ENCODE measurements at places on chromosomes 16 and 17.

DNA sequence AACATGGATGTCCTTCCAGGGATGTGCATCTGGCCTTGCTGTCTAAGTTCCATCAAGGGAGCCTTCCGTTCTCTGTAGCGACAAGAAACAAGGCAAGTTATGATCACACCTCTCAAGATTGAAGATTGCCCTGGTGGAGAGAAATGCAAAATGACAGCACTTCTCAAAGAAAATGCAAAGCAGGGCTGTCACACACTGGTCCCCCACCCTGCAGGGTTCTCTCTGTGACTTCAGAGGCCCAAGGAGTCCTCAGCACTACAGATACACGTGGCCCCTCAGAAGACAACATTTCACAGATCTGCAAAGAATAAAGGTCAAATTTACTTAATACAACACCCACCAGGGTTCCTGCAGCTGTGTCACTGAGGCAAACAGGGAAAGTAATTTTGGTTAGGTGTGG, 60.7 kb upstream of the TEX2 start:
- DNase-seq = no peak

GRCh38 chr17:21061158-21061835, 18.5 kb upstream of the USP22 start:
- DNase-seq = no peak

GRCh38 chr16:50559804-50560514, 11.8 kb downstream of the NKD1 start:
- no peak for DNase-seq

DNA sequence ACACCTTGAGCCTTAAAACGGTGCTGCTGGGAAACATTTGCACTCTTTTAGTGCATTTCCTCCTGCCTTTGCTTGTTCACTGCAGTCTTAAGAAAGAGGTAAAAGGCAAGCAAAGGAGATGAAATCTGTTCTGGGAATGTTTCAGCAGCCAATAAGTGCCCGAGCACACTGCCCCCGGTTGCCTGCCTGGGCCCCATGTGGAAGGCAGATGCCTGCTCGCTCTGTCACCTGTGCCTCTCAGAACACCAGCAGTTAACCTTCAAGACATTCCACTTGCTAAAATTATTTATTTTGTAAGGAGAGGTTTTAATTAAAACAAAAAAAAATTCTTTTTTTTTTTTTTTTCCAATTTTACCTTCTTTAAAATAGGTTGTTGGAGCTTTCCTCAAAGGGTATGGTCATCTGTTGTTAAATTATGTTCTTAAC, 4.4 kb downstream of the SOX9 start:
- no peak for DNase-seq

GRCh38 chr17:68775318-68775717, 174.2 kb upstream of the FAM20A start:
- no peak for DNase-seq

GRCh38 chr17:80257716-80258213, 2.9 kb upstream of the RNF213 start:
- DNase-seq = no peak

- DNase-seq = no peak
Measured at GRCh38 chr17:77990301-77990700, 31.8 kb downstream of the TNRC6C start.

GRCh38 chr16:314795-315299, 31.9 kb downstream of the PDIA2 start:
- no peak for DNase-seq

GRCh38 chr17:9185142-9185541, 163.8 kb downstream of the NTN1 start:
- DNase-seq = peak; percentile 55

DNA sequence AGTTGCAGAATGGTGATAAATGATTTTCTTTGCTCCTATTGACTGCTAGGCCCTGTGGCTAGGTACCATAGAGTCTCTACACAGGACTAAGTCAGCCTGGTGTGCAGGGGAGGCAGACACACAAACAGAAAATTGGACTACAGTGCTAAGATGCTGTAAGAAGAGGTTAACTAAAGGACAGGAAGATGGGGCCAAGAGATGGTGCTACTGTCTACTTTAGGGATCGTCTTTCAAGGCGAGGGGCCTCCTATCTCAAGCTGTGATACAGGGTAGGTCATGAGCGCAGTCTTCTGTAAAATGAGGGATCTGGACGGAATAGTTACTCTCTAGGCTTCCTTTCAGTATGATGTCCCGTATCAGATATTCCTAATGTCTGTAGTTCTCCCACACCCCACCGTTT, 817 bp downstream of the NME1 start:
- DNase-seq = no peak

DNA sequence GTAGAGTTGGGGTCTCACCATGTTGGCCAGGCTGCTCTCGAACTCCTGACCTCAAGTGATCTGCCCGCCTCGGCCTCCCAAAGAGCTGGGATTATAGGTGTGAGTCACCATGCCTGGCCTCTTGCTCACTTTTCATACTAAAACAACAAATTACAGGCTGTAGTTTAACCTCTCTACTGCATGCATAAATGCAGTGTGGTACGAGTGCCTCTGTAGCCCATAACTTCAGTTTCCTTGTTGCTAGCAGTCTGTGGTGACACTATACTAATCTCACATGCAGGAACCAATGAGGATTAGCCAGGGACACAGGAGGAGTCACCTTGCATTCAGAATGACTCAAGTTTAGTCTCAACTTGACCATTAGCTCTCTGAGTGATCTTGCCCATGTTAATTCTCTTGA, 20.1 kb downstream of the HMOX2 start:
- DNase-seq = peak; percentile 88

DNA sequence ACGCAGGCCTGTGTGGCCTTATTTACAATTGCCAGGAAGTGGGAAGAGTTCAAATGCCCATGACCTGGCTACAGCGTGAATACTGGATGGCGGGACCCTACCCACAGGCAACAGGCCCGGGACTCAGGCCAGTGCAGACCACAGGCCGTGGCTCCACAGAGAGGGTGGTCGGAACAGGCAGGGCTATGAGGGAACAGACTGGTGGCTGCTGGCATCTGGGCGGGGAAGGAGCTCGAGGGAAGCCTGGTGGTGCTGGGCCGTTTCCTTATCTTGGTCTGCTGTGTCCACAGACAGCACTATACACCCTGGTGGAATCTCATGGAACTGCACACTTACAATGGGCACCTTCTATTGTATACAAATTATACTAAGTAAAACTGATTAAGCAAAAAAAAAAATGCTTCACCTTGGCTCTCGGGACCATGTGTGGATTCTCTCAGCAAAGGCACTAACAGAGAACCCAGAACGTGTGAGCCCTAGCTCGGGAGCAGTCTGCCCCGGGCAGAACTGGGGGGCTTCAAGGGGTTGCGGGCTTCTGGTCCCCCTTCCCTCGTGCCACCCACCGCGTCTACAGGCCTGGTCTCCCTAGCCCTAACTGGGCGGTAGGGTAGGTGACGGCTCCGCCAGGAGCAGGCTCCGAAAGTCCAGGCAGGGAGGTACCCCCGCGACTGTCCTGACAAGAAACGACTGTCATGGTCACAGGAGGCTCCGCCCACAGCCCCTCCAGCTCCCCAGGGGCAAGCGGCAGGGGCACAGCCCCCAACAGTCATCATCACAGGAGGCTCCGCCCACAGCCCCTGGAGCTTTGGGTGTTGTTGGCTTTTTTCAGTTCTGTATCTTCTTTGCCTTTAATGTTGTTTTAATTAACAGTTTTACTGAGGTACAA, 21.8 kb downstream of the CEP131 start:
- DNase-seq = peak; percentile 57

DNA sequence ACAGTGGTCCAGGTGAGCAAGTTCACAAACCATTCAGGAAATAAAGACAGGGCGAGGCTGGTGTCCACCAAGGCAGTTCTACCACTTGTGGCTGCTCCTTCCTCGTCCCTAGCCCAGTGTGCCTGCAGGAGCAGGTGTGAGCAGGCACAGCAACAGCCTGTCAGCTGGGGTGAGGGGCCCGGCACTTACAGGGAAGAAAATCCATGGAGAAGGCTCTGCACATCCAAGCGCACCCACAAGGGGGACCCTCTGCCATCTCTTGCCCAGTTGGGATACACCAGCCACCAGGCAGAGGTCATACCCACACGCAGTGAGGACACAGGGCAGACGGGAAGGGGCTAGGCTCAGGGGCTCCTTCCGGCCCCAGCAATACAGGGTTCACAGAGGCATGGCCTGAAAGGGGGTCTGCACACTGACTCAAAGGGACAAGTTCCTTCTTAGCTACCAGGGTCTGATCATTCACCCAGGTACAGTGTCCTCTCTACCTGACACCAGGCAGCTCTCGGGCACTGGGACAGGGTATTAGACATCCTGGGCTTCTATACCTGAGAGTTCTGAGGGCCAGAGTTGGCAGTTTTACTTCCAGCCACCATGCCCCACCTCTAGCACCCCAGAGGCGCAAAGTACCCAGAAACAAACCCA, 27.0 kb downstream of the CDIP1 start:
- peak; percentile 51 for DNase-seq

- DNase-seq = no peak
Measured at GRCh38 chr17:83062818-83063671, 16.4 kb upstream of the METRNL start.

GRCh38 chr17:78484271-78485246, 92.6 kb downstream of the DNAH17 start:
- no peak for DNase-seq
